ENCODE measurements at places on chromosomes 2 and 18.
A peak's percentile ranks its signal among the peaks of the same experiment; 100 is the strongest.

DNA sequence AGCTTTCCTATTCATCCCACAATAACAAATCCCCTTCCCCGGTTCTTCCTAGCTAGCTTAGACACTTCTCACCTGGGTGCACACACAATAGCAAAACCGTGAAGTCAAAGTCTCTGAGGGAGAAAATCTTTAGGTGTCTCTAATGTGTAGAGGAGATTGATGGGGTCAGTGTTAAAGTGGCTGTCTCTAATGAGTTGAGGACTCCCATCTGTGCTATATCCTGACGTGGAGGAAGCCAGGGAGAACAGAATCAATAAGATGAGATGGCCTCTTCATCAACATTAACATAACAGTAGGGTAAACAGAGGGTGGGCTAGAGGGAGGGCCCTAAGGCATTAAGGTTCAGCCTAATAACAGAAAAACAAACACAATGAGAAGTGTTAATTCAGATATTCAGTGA is 120.4 kb downstream of the SLC5A7 start:
- no peak for DNase-seq

- no peak for DNase-seq
Observed at GRCh38 chr2:71548646-71549425, 95.5 kb downstream of the DYSF start.

GRCh38 chr2:71923887-71924533 is 223.7 kb downstream of the CYP26B1 start:
- peak; percentile 24 for DNase-seq

DNA sequence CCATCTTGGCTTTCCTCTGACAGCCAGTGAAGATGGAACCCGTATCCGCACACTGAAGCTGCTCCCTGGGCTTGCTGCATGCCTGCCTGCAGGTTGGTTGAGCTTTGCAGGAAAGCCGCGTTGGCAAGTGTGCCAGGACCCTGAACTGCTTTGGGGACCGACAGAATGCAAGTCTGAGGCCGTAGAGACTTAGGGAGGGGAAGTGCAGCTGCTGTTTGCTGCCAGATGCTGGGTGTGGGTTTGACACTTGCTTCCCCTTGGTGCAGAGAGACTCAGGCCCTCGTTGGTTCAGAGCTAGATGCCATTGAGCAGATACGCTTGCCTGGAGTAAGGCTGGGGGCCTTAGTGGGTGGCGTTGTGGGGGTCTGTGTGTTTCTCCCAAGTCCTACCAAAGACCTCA is 13.1 kb upstream of the PHLPP1 start:
- no peak for DNase-seq

- no peak for DNase-seq
Observed at GRCh38 chr2:8462280-8462679, 219.6 kb upstream of the ID2 start.

GRCh38 chr2:219728991-219729487 is 101.6 kb downstream of the SLC4A3 start:
- DNase-seq: no peak

- DNase-seq: no peak
Observed at GRCh38 chr2:197982565-197982964, 178.2 kb downstream of the PLCL1 start.

DNA sequence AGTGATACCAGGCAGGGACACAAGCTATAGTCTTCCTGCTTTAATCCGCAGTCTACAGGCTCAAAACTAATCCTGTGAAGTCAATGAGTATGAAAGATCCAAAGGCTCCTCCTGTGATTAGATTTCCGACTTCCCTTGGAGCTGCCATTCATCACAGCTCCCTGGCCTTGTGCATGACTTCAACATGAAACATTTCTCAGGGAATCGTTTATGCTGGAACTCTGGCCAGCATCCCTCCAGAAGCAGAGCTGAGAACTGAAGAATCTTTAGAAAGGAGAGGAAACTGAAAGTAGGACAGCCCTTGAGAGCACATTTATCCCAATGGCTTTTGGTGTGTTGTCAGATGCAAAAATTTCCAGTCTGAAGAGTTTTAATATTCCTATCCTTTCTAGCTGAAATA is 84.3 kb upstream of the SESTD1 start:
- no peak for DNase-seq

DNA sequence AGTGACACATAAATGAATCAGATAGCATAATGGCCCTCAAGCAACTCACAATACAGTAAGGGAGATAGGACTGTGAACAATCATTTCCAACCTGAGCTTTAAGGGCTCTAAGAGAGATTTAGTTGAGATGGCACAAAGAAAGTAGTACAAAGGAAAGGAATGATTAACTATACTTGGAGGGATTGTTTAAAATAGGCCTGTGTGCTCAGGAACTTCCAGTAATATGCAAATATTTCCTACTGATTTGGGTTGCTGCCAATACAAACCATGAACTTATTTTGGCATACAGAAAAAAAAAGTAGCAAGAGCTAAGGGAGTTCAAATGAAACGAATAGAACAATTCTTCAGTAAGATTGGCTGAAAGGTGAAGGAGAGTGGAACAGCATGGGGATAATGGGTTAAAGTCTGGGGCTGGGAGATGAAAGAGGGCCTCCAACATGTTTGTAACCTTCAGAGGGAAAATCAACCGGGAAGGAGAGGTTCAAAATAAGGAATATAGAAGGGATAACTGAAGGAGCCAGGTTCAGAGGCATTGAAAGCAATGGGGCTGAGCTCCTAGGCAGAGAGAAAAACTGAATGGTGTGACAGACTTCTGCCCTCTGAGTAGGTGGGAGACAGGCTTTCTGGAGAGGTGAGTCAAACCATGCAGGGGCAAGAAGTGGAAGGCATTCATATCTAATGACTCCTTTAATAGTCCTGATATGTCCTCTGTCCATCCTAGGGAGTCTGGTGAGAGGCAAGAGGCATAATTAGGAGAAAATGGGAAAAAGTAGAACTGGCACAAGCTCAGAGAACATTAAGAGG is 83.5 kb downstream of the DNAH7 start:
- DNase-seq: no peak

GRCh38 chr2:67503066-67503795 is 106.1 kb downstream of the ETAA1 start:
- no peak for DNase-seq

DNA sequence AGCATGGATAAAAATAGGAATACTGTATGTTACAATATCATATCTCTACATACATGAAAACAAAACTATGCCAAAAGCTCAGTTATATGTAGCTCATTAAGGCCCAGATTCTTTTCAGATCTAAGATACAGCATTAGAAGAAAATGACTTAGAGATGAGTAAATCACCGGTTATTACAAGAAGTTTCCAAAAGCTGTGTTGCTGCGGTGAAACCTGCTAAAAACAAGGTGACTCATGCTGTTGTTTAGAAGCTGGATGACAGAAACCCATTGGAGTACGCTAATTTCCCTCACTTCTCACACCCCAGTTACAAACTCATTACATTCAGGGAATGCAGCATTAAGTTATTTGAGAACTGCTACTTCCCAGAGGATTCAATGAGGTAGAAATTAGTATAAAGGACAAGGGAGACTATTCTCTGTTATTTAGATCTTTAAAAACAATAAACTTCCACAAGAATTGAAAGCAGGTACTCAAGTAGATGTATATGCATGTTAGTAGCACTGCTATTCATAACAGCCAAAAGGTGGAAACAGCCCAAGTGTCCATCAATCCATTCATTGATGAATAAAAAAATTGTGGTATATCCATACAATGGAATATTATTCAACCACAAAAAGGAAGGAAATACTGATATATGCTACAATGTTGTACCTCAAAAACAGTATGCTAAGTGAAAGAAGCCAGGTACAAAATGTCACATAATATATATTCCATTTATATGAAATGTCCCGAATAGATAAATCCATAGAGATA is 32.6 kb downstream of the RBKS start:
- no peak for DNase-seq

GRCh38 chr18:26971409-26971808 is 105.9 kb upstream of the AQP4 start:
- no peak for DNase-seq

GRCh38 chr2:233799716-233800115 is 21.6 kb downstream of the MROH2A start:
- no peak for DNase-seq

DNA sequence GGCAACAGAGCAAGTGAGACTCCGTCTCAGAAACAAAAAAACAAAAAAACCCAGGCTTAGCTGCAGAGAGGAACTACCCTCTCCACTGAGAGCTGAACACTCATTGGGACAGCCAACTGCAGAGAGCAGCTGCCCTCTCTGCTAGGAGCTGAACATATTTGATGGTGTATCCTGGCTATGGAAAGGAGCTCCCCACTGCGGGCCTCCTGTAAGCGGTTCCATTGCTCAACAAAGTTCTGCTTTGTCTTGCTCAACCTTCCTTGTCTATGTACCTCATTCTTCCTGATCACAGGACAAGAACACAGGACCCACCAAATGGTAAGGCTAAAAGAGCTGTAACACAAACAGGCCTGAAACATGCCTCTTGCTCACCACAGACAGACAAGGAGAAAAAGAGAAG is 246.3 kb upstream of the LRRTM4 start:
- DNase-seq: no peak

DNA sequence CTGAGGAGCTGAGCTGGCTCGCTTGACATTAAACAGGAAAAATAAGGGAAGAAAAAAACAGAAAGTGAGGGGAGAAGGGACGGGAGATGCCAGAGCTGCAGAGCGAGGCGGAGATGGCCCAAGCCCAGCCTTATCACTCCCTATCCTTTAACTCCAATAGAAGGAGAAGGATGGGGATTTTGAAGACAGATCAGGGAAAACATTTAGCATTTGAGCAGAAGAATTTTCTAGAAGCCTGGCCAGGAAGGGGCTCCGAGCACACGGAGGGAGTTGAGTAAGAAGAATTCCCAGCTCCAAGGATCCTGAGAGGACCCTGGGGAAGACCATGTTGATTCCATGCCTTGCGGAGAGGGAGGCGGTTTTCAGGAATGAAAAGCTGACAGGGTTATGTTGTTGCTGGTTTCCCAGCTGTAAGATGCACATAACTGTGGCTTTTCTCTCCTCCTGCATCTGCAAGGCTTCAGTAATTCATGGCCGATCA is 35.6 kb downstream of the TWIST2 start:
- no peak for DNase-seq

DNA sequence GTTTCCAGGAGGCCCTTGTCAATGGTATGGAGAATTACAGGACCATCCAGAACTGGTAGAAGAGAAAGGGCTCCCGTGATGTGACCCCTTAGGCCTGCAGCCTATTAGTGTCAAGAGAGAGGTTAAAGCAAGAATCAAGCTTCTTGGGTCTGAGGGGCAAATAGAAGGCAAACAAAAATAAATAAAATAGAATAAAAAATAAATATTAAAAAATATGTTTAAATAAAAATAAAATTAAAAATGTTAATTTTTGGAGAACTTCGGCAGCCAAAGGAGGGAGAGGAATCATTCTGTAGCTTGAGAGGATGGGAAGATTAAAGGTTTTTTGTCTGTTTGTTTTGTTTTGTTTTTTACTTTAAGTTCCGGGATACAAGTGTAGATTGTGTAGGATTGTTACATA is 15.2 kb upstream of the TMEM178A start:
- DNase-seq: no peak

- no peak for DNase-seq
Observed at GRCh38 chr18:49697757-49698524, 115.4 kb downstream of the ACAA2 start.

- DNase-seq: no peak
Observed at GRCh38 chr2:227612546-227613271, 1.9 kb downstream of the SCYGR3 start.
